Activated CD4-positive, alpha-beta T cell treated with anti-CD3 and anti-CD28 coated beads, Interleukin-2, amount 10 ng/mL, durations not matched to agents 24 days and 14 days (primary cell): ENCODE measurements at places on chromosomes 3 and 15.

GRCh38 chr3:61807865-61808276, 246.5 kb downstream of the PTPRG start:
- H3K4me3 ChIP-seq = no peak overlapping the region
- H3K4me1 ChIP-seq = no peaks in the 10 kb centered on the region
- no peak overlapping the region for H3K27ac ChIP-seq
- DNase-seq = no peak

- peaks cover 13% of the 10 kb centered on the region for H3K4me1 ChIP-seq
- no peak overlapping the region for H3K4me3 ChIP-seq
- DNase-seq = no peak
- no peak overlapping the region for H3K27ac ChIP-seq
Measured at GRCh38 chr3:52930748-52931147, 33.4 kb upstream of the STIMATE start.

GRCh38 chr3:161371441-161372320, at the start of gene SPTSSB:
SPTSSB (minus strand) TSS chr3:161371517; CDS start chr3:161346323, 25,194 bp downstream.
- peaks cover 75% of the 10 kb centered on the region for H3K27me3 ChIP-seq
- H3K36me3 ChIP-seq = no peaks in the 10 kb centered on the region
- H3K4me3 ChIP-seq = peak within 1 kb of the TSS; percentile 84

GRCh38 chr3:46293991-46294833, 52.0 kb downstream of the CCR3 start:
- DNase-seq = peak; percentile 77
- H3K27ac ChIP-seq = peak overlapping the region; percentile 85
- H3K4me3 ChIP-seq = peak overlapping the region; percentile 64
- H3K27me3 ChIP-seq = peaks cover 10% of the 10 kb centered on the region
- peaks cover 67% of the 10 kb centered on the region for H3K4me1 ChIP-seq
- peaks cover 2% of the 10 kb centered on the region for H3K36me3 ChIP-seq

GRCh38 chr15:74378848-74379247, 11.4 kb upstream of the CYP11A1 start:
- H3K27ac ChIP-seq = peak overlapping the region; percentile 70
- peaks cover 75% of the 10 kb centered on the region for H3K4me1 ChIP-seq
- peak overlapping the region; percentile 71 for H3K4me3 ChIP-seq
- no peaks in the 10 kb centered on the region for H3K27me3 ChIP-seq
